ENCODE measurements at places on chromosomes 4 and X.

GRCh38 chr4:139331185-139331584 lies 28.9 kb upstream of the NDUFC1 start:
- DNase-seq, result no peak

DNA sequence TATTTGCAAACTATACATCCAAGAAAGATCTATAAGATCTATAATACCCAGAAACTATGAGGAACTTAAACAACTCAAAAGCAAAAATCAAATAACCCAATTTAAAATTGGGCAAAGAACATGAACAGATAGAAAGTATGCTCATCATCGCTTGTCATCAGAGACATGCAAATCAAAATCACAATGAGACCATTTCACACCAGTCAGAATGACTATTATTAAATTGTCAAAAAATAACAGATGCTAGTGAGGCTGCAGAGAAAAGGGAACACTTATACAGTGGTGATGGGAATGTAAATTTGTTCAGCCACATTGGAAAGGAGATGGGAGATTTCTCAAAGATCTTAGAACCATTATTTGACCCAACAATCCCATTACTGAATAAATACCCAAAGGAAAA lies 1451.7 kb upstream of the ADGRL3 start:
- no peak for DNase-seq

GRCh38 chr4:139857977-139858376 lies 192.4 kb downstream of the MGST2 start:
- DNase-seq, result no peak

- DNase-seq, result no peak
Measured at GRCh38 chrX:2965965-2966364, 36.8 kb upstream of the ARSD start.

DNA sequence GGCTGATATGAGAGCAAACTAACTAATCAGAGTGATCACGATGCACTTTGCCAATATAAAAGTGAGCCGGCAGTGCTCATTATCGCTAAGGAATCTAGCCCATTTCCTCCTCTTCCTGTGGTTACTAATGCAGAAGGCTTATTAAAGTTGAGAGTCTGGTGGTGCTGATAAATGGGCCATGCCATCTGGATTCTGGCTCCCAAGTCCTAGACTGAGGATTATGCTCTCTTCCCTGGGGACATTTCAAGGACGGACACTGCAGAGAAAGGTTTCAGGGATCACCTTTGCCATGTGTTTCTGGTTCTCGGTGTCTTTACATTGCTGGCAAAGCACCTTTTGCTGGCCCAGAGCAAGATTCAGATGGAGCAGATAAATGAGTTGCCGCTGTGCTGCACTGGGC lies 85.3 kb downstream of the RTL5 start:
- no peak for DNase-seq

- DNase-seq, result no peak
Measured at GRCh38 chr4:17336069-17336468, 175.8 kb downstream of the QDPR start.

GRCh38 chr4:94615451-94615850 lies 142.3 kb upstream of the BMPR1B start:
- no peak for DNase-seq

DNA sequence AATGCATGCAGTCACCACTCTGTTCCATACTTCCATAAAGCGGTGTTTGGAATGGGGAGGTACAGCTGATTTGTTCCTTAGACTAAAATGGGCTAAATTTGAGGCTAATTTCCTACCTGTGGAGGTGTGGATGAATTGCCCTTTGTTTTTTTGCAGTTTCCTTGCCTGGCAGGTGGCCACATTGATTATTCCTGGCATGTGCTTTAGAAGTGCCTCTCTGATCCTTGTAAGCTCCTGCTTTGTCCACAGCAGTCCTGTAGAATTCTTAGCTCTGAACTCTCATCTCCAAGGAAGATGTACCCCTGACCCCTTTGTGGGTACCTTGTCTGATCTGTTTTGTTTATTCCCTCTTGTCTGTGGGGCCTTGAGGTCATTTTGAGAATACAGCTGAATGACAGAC lies 136.8 kb downstream of the ADGRL3 start:
- no peak for DNase-seq

DNA sequence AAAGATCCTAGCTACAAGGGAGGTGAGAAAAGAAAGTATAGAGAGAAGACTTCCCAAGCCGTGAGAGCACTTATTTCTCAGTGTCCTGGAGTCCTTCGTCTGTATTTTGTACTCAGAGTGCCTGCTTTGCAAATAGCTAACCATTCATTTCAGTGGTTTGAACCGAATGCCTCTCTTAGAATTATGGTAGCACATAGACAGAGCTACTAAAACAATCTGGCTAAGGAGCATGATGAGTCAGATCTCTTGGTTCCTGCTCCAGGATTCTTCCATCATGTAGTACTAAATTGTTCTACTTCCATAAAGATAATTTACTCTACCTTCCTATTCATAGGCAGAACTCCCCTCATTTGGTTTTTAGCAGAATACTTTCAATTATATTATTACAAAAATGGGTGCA lies 946.6 kb downstream of the STIM2 start:
- no peak for DNase-seq

GRCh38 chr4:122855353-122855890 lies 28.8 kb downstream of the FGF2 start:
- no peak for DNase-seq

DNA sequence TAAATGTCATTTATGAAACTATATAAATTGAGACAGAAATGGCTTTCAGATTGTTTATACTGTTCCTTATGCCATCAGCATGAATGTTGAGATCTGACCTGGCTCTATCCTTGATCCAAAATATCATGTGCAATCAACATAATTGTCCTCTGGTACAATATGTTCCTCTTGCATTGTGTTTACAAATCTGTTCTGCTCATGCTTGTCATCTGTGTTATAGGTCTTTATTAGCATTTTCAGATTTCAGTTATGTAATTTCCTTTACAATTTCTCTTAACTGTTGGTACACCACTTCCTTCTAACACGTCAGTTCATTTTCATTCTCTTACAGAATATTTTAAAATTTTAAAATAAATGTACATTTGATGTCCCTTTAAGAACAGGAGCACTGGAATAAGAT lies 1.6 kb downstream of the HPGD start:
- DNase-seq, result no peak

GRCh38 chr4:39256436-39256835 lies 74.1 kb downstream of the WDR19 start:
- DNase-seq, result no peak

GRCh38 chrX:119669424-119670037 lies 23.4 kb downstream of the SEPTIN6 start:
- DNase-seq, result no peak

DNA sequence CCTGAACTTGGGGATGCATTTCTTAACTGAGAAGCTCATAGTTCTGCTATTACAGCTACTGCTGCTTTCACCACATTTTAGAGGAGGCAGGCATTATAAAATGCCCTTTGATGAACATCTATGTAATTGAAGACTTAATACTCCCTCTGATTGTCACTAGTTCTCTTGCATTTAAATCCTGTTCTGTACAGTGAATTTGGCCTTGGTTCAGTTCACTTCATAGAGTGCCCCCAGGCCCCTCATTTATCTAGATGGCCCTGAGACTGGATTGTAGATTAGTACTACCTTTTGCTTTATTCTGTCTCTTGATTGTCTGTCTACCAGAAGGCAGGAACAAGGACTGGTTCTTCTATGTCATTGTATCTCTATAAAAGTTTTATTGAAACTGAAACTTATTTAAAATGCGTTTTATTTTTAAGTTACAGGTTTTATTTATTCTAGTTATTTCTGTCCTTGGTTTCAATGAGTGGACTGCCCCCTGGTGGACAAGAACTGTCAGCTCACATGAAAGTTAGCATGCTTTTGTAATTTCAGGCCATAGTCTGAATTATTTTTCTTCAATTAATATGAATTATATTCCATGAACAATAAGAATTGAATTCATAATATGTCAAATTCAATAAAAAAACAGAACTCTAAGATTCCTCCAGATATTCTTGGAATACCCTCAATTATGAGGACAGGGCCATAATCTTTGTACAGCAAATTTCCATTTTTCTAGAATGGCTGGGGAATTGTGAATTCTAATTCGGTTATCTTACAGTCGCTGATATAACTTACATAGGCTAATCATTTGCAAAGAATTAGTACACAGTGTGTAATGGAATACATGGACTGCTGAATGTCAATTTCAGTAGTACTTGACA lies 47.2 kb upstream of the TMEM33 start:
- peak; percentile 24 for DNase-seq

DNA sequence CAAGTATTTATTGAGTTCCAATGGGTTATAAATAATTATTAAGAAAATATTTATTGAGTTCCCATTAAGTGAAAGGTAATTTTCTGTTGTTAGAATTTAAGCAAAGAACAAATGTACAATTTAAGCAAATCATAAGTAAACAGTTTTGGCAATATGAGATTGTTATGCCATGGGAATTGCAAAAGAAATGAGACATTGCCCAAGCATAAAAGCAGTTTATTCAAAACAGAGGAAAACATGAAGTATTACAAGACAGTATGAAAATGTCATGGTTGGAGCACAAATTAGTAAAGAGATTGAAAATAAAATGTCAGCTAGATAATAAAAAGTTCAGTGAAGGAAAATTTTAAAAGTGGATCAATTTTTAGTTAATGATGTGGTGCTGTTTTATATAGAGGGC lies 706.1 kb upstream of the EPHA5 start:
- DNase-seq, result no peak

DNA sequence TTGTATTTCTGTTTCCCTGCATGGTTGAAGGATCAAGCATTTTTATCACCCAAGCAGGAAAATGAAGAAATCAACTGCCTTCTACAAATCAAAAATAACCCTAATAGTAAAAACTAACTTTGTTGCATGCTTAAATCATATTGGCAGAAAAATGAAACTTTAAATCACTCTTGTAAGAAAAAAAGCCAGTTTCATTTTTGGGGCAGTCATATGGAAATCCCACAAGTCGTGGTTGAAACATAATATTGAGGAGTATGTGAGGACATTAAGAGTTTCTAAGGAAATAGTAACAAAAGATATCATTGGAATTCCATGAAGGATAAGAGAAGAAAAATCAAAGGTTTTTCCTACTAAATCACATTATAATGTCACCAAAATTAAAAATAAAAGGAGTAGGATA lies 8.4 kb downstream of the TEC start:
- no peak for DNase-seq

GRCh38 chrX:142828129-142828528 lies 197.6 kb upstream of the SPANXN4 start:
- DNase-seq, result no peak

- no peak for DNase-seq
Measured at GRCh38 chrX:74195120-74195519, 108.9 kb upstream of the ZCCHC13 start.

DNA sequence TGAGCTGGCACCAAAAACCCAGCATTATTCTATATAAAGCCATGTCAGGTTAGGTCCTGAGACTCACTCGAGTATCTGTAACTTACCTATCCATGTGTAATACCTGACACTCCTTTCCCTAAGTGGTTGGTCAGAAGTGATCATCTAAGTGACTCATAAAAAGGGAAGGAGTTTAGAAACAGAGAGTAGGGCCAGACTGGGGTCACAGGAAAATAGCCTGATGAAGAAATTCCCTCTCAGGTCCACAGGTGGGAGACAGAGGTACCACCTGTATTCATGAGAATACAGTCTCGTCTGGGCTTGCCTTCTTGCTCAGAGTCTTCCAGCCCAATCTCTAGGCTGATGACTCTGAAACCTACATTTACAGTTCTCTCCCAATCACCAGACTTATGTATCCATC lies 161.8 kb upstream of the MAP3K15 start:
- DNase-seq, result no peak

DNA sequence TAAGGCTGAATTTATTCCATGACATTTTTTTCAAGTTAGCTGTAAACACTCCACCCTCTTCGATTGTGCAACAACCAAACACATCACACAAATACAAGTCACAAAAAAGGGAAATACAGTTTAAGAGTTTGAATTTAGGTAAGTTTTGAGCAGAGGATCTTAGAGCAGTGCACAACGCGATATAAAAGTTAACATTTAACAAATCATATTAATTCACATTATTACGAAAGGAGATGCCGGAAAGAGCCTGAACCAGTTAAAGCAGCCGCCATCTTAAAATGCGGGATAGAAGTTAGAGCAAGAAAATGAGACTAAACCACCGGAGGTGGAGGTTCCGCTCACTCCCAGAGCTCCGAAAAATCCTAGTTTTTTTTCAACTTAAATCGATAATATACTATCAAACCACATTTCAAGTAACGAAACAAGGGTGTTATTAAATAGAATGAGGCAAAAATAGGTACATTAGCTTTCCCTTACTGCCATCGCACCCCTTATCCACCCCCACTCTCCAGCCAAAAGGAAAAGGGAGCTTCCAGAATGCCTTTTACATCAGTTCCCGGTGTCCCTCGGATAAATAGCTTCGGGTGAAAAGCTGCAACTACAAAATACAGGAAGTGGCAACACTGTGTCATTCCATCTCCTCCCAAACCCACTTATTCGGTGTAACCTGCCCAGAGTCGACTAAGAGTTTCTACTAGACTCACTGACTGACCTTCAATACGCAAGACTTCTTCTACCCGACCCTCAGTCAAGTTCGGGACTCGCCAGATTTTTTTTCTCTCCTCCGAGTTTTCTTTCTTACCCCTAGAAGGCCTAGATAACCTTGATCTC lies 1.9 kb downstream of the UBE2D3 start:
- DNase-seq, result peak; percentile 62

- DNase-seq, result no peak
Measured at GRCh38 chr4:106353786-106354185, 14.8 kb downstream of the GIMD1 start.

- no peak for DNase-seq
Measured at GRCh38 chr4:13543032-13543838, 1.1 kb downstream of the NKX3-2 start.

- no peak for DNase-seq
Measured at GRCh38 chrX:15916704-15917084, 62.1 kb upstream of the AP1S2 start.

DNA sequence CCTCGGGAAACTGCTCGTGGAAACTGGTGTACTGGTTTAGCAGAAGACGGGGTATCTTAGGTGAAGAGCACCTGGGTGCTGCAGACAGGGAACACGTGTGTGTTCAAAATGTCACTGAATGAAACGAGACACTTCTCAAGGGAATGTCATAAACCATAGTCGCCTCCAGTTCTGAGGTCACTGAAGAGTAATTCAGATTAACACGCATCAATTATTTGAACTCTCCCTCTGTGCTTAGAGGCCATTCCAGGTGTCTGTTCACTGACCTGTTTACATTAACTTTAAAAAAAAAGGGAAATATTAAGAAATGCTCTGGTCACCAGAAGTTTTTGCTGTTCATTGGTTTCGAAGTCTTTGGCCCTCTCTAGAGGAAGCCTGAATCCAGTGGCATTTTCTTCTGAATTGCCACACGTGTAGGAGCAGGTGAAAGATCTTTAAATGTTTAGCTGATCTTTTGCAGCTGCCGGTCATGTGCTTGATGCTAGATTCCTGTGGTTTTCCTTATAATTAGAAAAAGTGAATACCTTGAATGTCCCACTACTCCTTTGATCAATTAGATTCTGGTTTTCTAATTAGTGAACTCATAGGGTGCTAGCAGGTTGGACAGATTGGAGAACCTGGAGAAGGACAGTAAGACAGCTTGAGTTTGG lies 330.5 kb downstream of the ARHGAP10 start:
- no peak for DNase-seq

- no peak for DNase-seq
Measured at GRCh38 chr4:41129128-41129754, 85.1 kb downstream of the APBB2 start.

All from CD4-positive, alpha-beta T cell treated with Interleukin-4 for 1 hour (primary cell).